Large intestine (tissue), 12 donors: ENCODE measurements at places on chromosomes 3 and 15. TPM values are rescaled to one million over a fixed set of nuclear protein-coding genes. Genes with fewer than 3 reads are reported as not detected.

KNG1 gene
- 5.1 TPM for polyA plus RNA-seq

ROBO1 gene
- 16.2 TPM for polyA plus RNA-seq

SPINK8 gene
- not detected for polyA plus RNA-seq

SPRED1 gene
- polyA plus RNA-seq = 28.2 TPM

DNA sequence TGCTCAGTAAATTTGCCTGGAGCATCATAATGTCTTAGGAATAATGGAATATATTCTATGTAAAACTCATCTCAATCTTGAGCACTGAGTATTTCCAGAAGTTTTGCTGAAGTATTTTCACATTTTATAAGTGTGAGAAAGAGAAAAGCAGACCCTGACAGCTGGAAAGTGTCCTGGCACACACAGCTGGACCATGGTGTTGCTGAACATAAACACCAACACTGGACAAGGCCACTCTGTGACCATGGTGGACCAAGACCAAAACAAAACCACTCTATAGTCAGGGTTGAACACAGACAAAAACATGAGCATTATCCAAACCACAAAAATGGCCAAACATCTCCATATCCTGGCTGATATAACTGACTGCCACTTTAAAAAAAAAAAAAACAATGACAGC, 15.1 kb upstream of the SGO1 start:
- DNase-seq = no peak

GRCh38 chr3:23457697-23458096, 254.6 kb downstream of the UBE2E2 start:
- DNase-seq = no peak
